ENCODE measurements at places on chromosomes 1 and 21.

GRCh38 chr1:184701816-184702215 lies 52.8 kb downstream of the EDEM3 start:
- DNase-seq, result no peak

DNA sequence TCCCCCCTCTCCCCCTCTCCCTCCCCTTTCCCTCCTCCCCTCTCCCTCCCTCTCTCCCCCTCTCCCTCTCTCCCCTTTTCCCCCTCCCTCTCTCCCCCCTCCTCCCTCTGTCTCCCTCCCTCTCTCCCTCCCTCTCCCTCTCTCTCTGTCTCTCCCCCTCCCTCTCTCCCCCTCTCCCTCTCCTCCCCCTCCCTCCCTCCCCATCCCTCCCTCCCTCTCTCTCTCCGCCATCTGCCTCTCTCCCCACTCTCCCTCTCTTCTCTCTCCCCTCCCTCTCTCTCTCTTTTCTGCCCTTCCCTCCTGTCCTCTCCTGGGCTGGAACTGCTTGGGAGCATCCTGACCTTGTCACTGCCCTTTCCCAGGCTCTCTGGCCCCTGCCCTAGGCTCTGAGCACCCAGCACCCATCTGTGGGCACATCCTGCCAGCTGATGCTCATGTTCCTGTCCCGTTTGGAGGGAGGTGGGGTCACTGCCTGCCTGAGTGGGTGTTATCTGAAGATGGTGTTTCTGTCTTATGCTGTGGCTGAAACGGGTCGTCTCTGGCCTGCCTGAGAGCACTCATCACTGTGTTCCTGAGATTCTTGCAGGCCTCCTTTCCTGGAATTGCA lies 10.8 kb downstream of the FTCD start:
- DNase-seq, result no peak

GRCh38 chr1:21270086-21270689 lies 20.1 kb downstream of the ECE1 start:
- DNase-seq, result no peak

DNA sequence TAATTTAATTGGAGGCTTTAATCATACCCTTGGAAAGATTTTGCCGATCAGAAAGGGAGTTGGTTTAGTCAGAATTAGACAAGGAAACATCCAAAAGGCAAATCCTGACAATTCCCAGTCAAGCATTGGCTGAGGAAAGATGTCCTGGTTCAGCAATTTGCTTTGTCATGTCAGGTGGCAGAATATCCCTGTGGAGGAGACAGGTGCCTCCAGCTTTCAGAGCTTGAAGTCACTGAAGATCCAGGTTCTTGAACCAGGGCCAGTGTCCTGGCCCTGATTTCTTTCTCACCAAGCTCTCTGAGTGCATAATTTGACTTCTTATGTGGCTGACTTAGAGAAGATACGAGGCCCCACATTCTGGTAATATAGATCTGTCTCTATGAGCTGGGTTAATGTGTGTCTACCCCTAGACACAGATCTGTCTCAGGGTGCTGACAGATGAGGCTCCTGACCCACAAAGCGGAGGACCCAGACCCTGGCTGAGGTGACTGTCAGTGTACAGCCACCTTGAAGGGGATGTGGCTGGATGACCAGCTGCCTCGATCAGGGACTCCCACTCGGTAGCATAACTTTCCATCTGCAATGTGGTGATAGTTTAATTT lies 118.9 kb downstream of the HHAT start:
- no peak for DNase-seq

GRCh38 chr1:28343405-28343804 lies 14.6 kb downstream of the MED18 start:
- DNase-seq, result no peak

DNA sequence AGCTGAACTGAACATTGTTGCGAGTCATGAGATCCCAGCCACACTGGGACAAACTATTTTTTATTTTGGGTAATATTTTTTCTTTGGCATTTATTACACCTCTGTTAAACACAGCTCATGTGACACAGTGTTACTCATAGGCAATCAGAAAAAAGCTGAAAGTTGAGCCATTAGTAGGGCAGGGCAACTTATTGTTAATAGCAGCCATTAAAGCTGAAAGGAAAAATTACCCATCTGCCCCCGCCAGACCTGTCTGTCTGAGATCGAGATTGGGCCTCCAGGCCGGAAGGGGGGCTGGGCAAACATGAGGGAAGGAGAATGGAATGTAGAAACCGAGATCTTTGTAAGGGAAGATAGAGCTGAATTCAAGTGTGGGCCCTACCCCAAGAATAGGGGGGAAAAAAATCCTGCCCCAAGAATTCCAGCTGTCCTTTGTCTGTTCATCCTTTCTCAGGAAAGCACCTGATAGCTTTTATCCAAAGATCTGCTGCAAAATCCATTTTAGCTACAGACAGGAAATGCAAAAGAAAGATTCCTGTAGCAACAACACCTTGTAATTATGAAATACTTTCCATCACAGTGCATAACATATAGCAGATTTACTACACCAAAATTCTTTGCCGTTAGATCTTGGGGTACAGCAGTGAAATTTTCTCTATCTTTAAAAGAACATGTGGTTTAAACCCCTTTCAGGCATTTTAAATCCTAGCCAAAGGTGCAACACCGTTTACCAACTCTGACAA lies 212.8 kb downstream of the PBX1 start:
- DNase-seq, result no peak

GRCh38 chr1:18902523-18903290 lies at the start of gene ALDH4A1:
Gene ALDH4A1 (minus strand): TSS chr1:18902555. CDS start chr1:18902523, 32 bp downstream.
- DNase-seq, result peak; percentile 98

DNA sequence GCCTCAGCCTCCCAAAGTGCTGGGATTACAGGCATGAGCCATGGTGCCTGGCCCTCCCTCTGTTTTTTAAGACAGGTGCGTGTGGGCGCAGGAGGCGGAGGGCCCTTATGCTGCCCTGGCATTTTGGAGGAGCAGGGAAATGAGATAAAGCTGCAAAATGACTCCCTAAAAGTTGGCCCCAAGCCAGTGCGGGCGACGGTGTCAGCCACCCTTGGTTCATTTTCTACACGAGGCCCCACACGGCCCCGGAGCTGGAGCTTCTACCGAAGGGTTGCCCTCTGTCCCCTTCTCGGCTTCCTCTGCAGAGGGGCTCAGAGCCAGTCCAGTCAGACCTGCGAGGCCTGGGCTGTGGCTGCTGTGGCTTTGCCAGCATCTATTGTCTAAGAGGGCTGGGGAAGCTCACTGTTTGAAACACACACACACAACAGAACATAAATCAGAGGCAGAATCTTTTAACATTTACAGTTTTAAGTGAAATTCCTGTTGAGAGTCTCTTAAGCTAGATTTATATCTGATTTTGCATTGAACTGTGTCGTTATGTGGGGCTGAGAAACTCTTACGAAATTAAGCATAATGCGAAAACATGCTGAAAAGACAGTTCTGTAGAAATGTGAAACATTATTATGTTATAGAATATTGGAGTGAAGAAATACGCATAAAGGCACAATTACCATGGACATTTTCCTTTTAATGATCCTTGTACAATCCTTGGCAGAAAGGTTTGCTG lies 255.9 kb downstream of the CAMTA1 start:
- no peak for DNase-seq

DNA sequence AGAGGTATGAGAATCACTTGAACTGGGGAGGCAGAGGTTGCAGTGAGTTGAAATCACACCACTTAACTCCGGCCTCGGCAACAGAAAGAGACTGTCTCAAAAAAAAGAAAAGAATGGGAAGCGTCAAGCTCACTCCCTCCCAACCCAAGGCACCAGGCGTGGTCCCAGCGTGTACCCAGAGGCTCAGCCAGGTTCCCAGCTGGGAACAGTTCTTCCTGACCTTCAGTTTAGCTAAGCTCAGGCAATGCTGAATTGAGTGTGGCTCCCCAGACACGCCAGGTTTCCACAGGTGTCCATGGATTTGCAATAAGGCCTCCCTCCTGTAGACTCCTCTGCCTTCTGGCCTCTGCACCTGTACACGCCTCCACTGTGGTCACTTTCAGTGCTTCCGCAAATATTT lies 140.7 kb upstream of the TMEM51 start:
- no peak for DNase-seq

DNA sequence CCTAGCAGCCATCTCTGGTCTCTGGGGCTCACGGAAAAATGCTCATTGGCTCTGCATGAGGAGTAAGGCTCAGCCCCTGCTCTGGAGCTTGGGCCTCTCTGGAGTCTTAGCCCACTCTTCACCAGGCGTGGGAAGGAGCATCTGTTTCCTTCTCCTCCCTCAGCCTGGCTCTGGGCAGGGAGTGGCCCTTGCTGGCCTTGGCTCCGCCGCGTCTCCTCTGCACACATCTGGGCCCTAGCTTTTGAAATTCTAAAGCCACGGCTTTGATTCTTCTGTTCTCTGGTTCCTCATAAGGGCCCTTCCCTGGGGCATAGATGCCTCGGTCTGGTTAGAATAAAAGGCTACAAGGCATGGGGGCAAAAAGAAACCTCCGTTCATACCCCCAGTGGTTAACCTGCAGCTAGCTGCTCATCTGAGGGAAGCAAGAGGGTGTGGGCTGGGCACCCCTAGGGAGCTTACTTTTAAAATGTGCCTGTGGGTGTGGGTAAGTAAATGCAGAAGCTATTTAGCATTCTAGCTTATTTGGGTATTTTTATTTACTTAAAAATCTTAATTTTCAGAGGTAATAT lies 145.6 kb downstream of the CAMTA1 start:
- no peak for DNase-seq

- DNase-seq, result no peak
Measured at GRCh38 chr1:236830560-236830959, 35.5 kb downstream of the MTR start.

DNA sequence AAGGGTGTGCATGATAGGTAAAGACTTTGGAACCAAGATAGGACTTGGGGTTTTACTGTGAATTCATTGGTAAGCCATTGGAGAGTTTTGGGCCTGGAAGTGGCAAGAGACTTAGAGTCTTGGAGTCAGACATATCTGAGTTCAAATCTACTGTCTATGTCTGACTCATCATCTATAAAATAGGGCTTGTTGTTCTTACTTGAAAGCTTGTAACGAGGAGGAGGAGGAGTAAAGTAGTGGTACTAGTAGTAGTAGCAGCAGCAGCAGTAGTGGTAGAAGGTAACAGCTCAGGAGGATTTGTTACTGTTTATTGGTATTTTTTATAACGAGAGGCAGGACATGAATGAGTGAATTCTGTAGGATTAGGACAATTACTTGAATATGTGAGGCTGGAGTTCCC lies 62.7 kb downstream of the CACHD1 start:
- no peak for DNase-seq

DNA sequence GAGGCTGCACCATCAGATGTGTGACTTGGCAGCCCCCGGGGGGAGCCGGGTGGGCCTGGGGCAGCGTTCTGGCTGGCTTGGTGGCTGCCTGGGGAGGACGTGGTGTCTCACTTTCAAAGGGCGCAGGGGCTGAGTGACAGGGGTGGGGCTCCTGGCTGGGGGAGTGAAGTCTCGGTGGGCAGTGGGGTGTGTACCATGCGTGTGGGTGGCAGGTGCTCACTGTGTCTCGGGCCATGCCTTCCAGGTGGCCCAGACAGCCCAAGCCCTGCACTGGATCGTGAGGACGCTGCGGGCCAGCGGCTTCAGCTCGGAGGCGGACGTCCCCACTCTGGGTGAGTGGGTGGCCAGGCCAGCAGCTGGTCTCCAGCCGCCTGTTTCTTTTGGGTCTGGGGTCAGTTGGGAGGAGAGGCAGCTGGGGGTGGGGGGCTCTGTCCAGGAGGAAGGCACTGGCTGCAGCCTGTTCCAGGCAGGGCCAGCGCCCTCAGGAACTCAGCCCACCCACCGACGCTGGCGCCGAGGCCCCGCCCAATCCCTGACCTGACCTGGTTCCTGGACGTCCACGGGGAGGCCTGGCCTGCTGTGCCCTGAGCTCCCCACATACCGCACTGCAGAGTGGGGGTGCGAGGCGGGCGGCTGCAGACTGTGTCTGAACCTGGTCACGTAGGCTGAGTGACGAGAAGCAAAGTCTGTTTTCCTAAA lies 30.6 kb upstream of the LRRC3 start:
- DNase-seq, result no peak

- DNase-seq, result no peak
Measured at GRCh38 chr1:20138346-20138745, 777 bp upstream of the PLA2G2F start.

- no peak for DNase-seq
Measured at GRCh38 chr21:32613436-32614043, 1.4 kb upstream of the CFAP298 start.

GRCh38 chr1:203636291-203636690 lies 9.7 kb downstream of the ATP2B4 start:
- DNase-seq, result no peak

GRCh38 chr1:58887059-58887458 lies 103.2 kb upstream of the JUN start:
- DNase-seq, result no peak

GRCh38 chr1:229199261-229200243 lies 71.4 kb upstream of the RAB4A start:
- peak; percentile 60 for DNase-seq

- DNase-seq, result no peak
Measured at GRCh38 chr1:41566274-41566885, 81.9 kb upstream of the EDN2 start.

GRCh38 chr21:45256912-45257672 lies 30.6 kb downstream of the POFUT2 start:
- DNase-seq, result peak; percentile 45

DNA sequence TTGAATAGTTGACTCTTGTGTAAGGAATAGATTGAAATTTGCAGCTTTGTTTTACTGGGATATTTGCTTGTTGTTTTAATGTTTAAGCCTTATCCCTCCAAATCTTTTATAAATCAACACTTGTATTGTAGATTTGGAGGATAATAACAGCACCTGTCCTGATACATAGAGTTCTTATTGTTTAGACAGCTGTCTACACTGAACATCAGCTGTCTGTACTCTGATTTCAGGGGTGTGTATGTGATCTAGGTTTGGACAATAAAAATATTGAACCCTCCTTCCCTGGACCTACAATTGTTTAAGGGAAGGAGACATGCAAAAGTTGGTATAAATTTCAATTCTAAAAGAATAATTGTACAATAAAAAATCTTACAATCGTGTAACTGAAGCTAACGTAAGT lies 48.3 kb upstream of the DPH5 start:
- no peak for DNase-seq

DNA sequence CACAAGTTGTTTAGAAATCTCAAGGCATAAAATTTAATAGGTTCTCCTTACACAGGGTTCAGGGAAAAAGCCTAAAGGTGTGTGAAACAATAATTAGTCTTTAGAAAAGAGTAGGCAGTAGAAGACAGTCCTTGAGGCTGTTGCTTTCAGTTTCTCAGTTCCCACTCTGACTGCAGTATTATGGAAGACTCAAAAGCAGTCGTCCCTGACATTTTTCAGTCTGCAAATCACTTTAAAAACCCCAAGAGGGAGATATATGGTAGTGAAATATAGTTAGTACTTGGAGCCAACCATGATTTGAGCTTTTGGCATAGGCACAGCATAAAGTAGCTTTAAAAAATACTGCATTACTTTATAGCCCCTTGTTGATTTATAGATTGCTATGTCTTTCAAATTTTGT lies 299.7 kb downstream of the OLFM3 start:
- DNase-seq, result no peak

DNA sequence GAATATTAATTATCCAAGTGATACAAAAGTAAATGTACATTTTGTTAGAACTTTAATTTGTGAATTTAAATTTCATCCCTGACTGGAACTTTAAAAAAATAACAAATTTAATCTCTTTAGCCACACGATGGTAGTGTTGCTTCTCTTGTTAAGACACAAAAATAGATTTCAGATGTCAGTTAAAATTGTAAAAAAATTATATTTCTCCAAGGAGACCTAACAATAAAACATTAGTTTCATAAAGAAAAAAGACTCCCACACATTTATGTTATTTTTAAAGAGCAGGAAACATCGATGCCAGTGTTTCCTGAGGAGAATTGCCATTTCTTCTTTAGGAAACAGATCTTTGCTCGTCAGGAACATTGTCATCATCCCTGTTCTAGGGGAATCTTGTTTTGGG lies 74.0 kb upstream of the DEPDC1 start:
- DNase-seq, result no peak

GRCh38 chr1:3649342-3650247 lies at the start of gene WRAP73:
Gene WRAP73 (minus strand): TSS chr1:3650103. CDS start chr1:3649999, 104 bp downstream.
- DNase-seq, result peak; percentile 78

All from right kidney (tissue), 9 donors.